ENCODE measurements at places on chromosomes 7 and 10. TPM values are rescaled to one million over a fixed set of nuclear protein-coding genes. Genes with fewer than 3 reads are reported as not detected.

GRCh38 chr7:69906283-69906995 lies 308.2 kb downstream of the AUTS2 start:
- peaks cover 23% of the 10 kb centered on the region for H3K4me1 ChIP-seq
- no peak for DNase-seq
- no peaks in the 10 kb centered on the region for H3K27me3 ChIP-seq
- H3K36me3 ChIP-seq = no peaks in the 10 kb centered on the region

DNA sequence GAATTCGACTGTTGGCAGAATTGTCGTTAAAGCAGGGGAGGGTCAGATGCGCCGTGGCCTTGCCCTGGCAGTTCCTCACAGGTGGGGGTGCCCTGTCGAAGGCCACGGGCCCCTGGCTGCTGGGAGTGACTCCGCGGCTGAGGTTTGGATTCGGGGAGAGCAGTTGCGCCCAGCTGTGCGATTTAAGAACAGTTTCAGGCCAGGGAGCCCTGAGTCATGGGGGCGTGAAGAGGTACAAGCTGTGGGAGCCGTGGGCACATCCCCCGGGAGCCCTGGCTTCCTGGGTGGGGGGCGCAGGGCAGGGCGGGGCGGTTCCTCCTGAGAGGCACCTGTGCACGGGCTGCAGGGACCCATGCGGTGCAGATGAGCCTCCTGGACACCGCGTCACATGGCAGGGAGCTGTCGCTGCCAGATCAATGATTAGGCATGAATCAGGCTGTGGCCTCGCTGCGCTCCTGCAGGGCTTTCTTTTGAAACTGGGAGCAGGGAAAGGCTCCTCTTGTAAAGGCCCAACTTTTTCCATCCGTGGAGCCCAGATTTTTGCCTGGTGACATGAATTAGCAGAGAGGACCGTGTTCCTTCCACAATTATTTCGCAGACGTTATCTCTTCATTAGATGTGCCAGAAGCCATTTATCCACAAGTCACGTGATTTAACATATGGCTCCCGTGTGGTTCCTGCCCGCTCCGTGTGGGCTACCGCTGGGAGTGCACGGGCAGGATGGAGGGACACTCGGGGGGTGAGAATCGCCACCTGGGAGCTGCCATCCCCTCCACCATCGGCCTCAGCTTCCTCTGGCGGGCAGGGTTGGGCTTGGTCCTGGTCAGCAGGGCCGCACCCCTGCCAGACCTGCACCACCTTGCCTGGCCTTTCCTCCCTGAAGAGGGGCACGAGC lies 918 bp downstream of the PWWP2B start:
- no peaks in the 10 kb centered on the region for H3K36me3 ChIP-seq
- H3K4me1 ChIP-seq = peaks cover 17% of the 10 kb centered on the region
- peak overlapping the region; percentile 87 for H3K4me3 ChIP-seq
- H3K27me3 ChIP-seq = no peaks in the 10 kb centered on the region

DNA sequence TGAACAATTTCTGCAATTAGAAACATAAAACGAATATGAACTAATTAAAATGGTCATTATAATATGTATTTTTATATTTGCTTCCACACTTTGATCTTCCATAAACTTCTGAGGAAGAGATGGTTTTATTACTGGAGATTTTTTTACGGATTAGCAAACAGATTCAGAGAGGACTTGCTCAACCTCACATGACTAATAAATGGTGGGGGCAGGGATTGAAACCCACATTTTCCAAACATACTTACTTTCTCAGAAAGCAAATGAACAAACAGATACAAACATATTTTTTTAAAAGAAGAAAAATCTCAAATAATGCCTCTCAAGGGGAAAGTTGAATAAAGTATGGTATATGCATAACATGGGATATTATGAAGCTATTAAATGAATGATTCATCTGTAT lies 18.3 kb downstream of the ANKMY2 start:
- DNase-seq = no peak
- H3K36me3 ChIP-seq = peaks cover 19% of the 10 kb centered on the region
- H3K27me3 ChIP-seq = no peaks in the 10 kb centered on the region
- no peak overlapping the region for H3K27ac ChIP-seq
- H3K4me1 ChIP-seq = no peaks in the 10 kb centered on the region

- peak overlapping the region; percentile 41 for H3K4me3 ChIP-seq
- peak overlapping the region; percentile 46 for H3K27ac ChIP-seq
- peaks cover 18% of the 10 kb centered on the region for H3K4me1 ChIP-seq
- no peak for DNase-seq
Measured at GRCh38 chr10:103053659-103054581, 135.8 kb downstream of the CNNM2 start.

The ZNF804B gene
- not detected for total RNA-seq

The PLA2G12B gene
- total RNA-seq = not detected

- no peaks in the 10 kb centered on the region for H3K36me3 ChIP-seq
- H3K27me3 ChIP-seq = peaks cover 24% of the 10 kb centered on the region
- no peak for DNase-seq
- no peaks in the 10 kb centered on the region for H3K4me1 ChIP-seq
- no peak overlapping the region for H3K4me3 ChIP-seq
Measured at GRCh38 chr10:71060476-71061426, 151.6 kb upstream of the UNC5B start.

- peaks cover 10% of the 10 kb centered on the region for H3K27me3 ChIP-seq
- H3K36me3 ChIP-seq = no peaks in the 10 kb centered on the region
- no peak overlapping the region for H3K4me3 ChIP-seq
- no peak for DNase-seq
- no peaks in the 10 kb centered on the region for H3K4me1 ChIP-seq
- H3K27ac ChIP-seq = no peak overlapping the region
Measured at GRCh38 chr10:71750124-71750841, 23.0 kb downstream of the VSIR start.

The LAMTOR4 gene
- 73.2 TPM for total RNA-seq

The ADIRF gene
- 0.54 TPM for total RNA-seq

- peaks cover 11% of the 10 kb centered on the region for H3K36me3 ChIP-seq
- no peak for DNase-seq
- peaks cover 20% of the 10 kb centered on the region for H3K4me1 ChIP-seq
- H3K27ac ChIP-seq = peak overlapping the region; percentile 5
Measured at GRCh38 chr7:40057292-40057691, 77.1 kb downstream of the MPLKIP start.

The TRPV5 gene
- total RNA-seq = not detected

GRCh38 chr7:139714163-139714901 lies 63.5 kb downstream of the HIPK2 start:
- H3K4me3 ChIP-seq = no peak overlapping the region
- peaks cover 39% of the 10 kb centered on the region for H3K36me3 ChIP-seq
- H3K27me3 ChIP-seq = no peaks in the 10 kb centered on the region
- peaks cover 38% of the 10 kb centered on the region for H3K4me1 ChIP-seq

DNA sequence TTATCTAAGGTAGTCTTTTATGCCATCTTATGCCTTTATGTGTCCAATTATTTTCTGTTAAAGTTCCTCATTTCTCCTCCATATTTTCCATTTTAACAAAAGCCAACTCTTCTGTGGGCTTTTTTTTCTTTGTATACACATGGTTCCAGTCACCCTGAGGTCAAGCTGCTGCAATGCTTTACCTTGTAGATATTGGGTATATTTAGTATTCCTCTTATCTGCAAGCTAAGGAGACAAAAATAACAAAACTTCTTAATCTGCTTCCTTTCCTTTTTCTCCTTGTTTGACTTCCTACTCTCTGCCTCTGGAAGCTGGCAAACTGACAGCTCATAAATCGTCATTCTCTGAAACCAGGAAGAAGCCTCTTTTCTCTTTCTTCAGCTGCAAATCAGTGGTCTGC lies 885.0 kb upstream of the LRRN3 start:
- H3K27ac ChIP-seq = no peak overlapping the region
- H3K27me3 ChIP-seq = peaks cover 2% of the 10 kb centered on the region
- no peak overlapping the region for H3K4me3 ChIP-seq
- H3K4me1 ChIP-seq = peaks cover 17% of the 10 kb centered on the region
- H3K36me3 ChIP-seq = no peaks in the 10 kb centered on the region

Data from chondrocyte (in vitro differentiated cells).